ENCODE measurements at places on chromosomes 12 and 14. TPM values are rescaled to one million over a fixed set of nuclear protein-coding genes. Genes with fewer than 3 reads are reported as not detected.

The PLEKHD1 gene
- total RNA-seq, result 0.02 TPM

The SLC25A29 gene
- 9.4 TPM for total RNA-seq

The PKP2 gene
- 2.9 TPM for total RNA-seq

The NFATC4 gene
- not detected for total RNA-seq

The ADAM20 gene
- total RNA-seq, result not detected

The GPRC5D gene
- total RNA-seq, result not detected
